Activated naive CD4-positive, alpha-beta T cell treated with anti-CD3 and anti-CD28 coated beads, Interleukin-2, amount 50 U/mL, for 16 hours (primary cell): ENCODE measurements at places on chromosomes 6 and 20.

GRCh38 chr6:134421501-134421900 lies 103.6 kb upstream of the SGK1 start:
- no peak for DNase-seq

DNA sequence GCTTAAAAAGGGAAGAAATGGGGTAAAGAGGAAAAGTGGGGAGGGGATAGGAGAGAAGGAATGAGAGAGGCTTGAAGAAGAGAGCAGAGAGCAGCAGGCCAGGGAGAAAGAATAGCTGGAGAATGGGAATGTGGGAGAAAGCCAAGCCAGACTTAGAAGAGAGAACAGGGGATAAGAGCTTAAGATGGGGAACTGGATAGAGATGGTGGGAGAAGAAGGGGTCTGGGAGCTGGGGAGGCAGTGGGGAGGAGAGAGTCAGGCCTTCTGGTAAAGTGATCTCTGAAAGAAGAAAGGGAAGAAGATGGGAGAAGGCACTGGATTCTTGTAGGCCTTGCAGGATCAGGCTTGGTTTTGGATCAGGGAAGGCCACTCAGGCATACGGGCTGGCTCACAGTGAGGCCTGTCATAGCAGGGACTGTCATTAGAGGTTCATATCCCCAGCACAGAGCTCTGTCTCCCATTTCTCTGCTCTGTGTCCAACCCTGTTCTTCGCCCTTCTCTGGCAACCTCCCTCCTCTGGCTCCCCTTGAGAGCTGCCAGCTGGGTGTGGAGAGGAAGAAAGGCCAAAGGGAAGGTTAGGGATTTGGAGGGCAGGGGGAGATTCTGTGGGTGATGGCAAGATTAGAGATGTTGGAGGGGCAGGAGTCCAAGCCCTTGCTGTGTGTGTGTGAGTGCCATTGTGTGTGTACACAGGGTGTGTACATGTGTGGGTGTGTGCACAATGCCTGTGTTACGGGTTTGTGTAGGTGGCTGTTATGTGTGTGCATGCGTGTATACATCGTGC lies 9.3 kb downstream of the SYNGAP1 start:
- DNase-seq, result no peak

GRCh38 chr6:110400208-110400607 lies 15.2 kb downstream of the DDO start:
- DNase-seq, result no peak

GRCh38 chr20:21323640-21324039 lies 20.5 kb downstream of the XRN2 start:
- DNase-seq, result no peak

GRCh38 chr6:83878902-83879644 lies 19.6 kb downstream of the CYB5R4 start:
- no peak for DNase-seq

DNA sequence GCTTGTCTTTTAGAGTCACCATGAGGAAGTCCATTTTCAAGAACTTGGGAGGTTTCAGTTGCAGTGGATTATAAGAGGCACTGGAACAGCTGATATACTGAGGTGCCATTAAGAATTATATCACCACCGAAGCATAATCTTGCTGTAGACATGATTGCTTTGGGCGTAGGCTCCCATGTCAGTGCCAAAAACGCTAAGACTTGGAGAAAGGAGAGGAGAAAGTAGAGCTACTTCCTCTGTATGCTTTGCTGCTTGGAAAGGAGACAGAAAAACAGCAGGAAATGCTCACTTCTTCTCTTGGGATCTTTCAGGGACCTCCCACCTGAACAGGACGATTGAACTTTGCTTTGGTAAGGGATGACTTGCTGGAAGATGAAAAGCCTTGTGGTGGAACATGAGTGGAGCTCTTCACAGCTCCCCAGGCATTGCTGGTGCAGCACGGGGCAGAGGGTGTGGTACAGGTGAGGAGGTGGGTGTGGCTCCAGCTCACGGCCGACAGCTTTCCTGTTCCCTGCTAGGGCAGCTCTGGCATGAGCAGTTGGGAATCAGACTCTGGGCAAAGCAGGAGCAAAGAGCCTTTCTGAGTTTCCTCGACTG lies 190.4 kb upstream of the JAG1 start:
- no peak for DNase-seq

DNA sequence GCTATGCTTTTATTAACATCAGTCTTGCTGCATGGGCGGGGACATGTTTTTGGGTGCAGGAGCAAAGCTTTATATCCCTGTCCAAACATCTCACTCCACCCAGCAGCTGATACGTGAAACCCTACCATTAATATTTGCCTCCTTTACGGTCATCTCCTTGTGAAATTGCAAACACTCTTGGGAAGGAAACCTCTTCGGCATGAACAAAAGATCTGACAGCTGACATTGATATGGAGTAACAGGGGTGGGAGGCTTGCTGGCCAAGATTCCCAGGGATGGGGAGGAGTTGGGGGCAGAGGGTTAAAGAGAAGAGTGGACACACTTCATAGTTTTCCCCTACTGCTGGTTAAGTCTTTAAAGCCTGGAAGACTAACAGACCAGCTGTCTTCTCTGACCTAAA lies 22.2 kb upstream of the VEGFA start:
- no peak for DNase-seq

GRCh38 chr20:23605867-23606651 lies at the start of gene CST9:
Gene CST9, minus strand, starts transcription at chr20:23605917. Its CDS starts 53 bp downstream, at chr20:23605864.
- DNase-seq, result no peak

DNA sequence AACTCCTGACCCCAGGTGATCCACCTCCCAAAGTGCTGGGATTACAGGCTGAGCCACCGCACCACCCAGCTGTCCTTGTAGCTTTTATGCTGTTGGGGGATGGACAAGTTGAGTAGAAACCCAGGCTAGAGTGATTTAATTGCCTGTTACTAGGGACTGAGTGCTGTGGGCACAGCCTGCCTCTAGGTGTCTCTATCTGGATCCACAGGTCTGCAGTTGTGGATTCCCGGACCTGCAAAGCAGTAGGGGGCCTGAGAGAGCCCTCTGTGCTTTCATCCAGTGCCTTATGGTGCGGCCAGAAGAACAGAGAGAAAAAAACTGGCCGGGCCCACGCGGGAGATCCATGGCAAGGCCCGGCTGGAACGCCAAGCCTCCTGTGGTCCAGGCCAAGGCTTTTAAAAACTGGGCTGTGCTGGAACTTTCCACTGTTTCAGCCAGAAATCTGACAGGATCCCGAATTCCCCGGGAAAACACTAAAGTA lies 5.2 kb downstream of the SIRPA start:
- no peak for DNase-seq

DNA sequence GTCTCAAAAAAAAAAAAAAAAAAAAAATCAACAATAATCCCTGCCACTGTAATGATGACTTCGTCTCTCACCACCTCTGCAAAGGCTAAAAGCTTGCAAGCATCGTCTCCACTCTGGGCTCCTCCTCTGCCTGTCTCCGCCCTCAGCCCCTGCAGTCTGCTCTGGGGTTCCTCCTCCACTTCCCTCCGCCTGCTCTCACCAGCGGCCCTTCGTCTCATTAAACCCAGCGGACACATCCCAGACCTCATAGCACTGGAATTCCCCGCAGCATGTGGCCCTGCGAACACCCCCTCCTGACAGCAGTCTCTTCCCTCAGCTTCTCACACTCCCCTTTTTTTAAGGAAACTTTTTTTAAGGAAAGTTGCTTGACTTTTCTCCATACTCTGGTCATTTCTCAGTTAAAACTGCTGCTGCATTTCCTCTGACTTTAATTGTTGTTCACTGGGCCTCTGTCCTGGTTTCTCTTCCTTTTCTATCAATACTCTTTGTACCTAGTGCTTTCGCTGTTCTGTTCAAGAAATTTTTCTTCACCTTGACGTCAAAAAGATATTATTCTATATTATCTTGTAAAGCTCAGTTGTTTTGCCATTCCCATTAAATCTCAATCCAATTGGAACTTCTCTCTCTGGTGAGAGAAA lies 70.9 kb upstream of the PLEKHG1 start:
- no peak for DNase-seq

DNA sequence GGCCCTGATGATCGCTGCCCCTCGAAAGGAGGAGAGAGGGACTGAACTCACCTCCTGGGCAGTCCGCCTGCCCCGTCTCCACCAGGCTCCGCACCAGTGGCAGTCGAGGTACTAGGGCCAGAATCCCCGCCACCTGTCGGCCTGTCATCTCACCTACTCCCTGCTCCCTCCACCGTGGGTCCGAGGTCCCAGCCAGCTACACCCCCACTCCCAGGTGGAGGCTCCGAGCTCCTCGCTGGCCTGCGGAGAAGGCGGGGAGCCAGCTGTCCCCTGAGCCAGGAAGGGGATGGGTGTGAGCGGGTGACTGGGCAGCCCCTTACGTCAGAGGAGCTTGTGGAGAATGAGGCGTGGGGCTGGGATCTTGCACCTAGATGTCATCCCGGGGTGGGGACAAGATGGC lies 1066.5 kb upstream of the MANEA start:
- DNase-seq, result no peak

DNA sequence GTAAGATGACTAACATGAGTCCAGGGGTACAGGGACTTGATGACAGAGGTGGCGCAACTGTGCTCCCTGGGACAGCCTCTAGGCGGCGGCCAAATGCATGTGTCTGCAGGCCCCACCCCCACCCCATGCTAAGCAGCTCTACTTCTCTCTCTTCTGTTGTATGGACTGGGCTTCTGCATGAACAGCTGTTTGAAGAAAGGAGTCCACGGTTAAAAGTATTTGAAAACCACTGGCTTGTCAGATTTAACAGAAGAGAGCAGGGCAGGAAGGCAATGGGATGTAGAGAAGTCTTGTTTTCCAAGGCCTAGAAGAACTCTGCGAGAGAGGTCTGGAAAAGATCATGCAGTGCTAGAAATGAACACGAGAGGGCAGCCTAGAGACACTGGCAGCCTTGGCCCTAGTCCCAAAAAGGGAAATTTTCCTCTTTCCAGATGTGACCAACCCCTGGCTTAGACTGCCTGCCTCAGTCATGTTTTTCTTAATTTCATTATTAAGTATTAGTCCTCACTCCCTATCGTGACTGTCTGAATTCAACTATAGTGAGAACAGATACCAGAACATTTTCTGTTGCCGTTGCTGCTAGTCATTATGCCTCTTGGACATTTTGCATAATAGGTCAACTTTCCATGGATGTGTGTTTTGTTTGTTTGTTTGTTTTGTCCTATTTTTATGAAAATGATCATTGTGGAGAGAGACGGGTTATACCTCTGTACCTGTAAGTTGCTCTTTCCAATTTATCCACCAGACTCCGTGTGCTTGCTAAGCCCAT lies 265.0 kb downstream of the ADGRG6 start:
- peak; percentile 54 for DNase-seq

GRCh38 chr20:956330-956951 lies 40.3 kb upstream of the ANGPT4 start:
- DNase-seq, result peak; percentile 76

DNA sequence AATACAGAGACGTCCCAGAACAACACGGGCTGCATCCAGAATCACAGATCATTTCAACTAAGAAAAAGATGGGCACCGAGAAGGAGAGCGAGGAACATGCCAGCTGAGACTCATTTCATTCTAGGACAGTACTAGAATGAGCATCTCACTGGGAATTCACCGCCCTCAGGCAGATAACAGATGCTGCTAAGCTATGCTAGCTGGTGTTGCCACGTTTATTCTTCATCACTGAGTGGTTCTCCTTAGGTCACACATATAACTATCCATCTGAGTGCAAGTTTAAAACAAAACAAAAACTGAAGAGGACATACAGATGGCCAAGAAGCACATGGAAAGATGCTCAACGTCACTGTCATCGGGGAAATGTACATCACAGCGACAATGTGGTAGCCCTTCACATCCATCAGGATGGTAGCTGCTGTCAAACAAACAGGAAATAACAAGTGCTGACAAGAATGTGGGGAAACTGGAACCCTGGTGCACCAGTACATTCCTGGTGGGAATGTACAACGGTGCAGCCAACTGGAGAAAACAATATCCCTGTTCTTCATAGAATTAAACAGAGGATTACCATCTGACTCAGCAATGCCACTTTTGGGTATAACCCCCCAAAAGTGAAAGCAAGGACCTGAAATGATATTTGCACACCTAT lies 97.6 kb downstream of the SLC22A23 start:
- no peak for DNase-seq

DNA sequence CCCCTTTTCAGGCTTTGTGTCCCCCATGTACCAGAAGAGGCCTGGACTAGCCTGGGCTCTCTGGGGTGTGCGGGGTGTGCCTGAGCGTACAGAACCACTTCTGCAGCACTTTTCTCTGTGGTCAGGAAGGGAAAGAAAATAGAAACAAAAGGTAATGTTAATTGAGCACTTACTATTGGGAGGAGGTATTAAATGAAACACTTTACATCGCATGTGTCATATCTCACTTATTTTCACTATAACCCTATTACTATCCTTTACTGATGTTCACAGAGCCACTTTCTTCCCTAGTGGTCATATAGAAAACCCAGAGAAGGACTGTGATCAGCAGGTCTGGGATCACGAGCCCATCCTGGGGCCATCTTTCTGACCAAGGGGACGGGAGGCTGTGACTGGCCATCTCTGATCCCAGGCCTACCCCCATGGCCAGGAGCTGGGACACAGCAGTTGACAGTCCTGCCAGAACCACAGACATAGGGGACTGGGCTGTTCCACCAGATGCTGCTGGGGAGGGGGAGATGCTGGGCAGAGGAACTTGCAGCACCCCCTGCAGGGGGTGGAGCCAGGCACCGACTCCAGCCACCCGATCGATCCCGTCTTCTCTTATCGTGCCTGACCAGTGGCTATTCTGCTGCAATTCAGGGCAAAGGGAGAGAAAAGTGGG lies 107.6 kb downstream of the VEGFA start:
- no peak for DNase-seq

- DNase-seq, result no peak
Measured at GRCh38 chr6:84428300-84428907, 201.0 kb upstream of the CEP162 start.

GRCh38 chr6:4805553-4806336 lies 29.5 kb downstream of the CDYL start:
- no peak for DNase-seq

- no peak for DNase-seq
Measured at GRCh38 chr20:8161264-8162071, 29.4 kb downstream of the PLCB1 start.

DNA sequence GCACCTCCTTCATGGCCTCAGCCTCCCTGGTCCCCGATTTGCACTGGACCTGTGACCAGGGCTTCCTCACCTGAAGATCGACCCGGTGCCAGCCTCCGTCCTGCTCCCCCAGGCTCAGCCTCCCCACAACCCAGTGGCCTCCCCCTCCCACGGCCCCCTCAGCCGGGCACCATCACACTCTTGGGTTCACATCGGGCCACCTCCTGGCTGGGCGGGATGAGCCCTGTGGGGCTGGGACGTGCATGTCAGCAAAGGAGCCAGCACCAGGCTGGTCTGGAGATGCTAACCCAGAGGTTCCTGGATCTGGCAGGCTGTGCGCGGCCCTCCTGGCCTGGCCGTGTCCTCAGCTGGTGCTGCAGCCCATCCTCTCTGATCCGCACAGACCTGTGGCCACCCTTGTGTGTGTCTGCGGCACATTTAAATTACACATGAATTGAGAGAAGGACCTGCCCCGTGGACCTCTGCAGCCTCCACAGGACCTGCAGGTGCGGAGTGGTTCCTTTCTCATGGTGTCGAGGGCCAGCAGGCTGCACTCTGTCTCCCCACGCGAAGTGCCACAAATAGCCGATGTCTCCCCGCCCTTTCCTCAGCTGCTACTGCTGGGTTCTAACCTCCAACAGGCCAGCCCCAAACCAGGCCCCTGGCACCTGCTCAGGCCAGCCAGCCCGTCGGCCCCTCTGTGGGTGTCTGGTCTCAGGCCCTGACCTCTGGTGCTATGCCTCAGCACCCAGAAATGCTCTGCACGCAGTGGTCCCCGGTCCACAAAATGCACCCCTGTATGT lies 237.5 kb downstream of the ERMARD start:
- DNase-seq, result no peak

- no peak for DNase-seq
Measured at GRCh38 chr20:10315138-10315537, 96.5 kb downstream of the SNAP25 start.

- no peak for DNase-seq
Measured at GRCh38 chr6:75402296-75402695, 91.3 kb downstream of the FILIP1 start.
